ENCODE measurements at places on chromosomes 4 and X.

GRCh38 chr4:146371812-146372211 is 149.9 kb downstream of the SLC10A7 start:
- DNase-seq = no peak

GRCh38 chr4:85879518-85879917 is 404.6 kb downstream of the ARHGAP24 start:
- DNase-seq = no peak

- DNase-seq = no peak
Measured at GRCh38 chrX:37347420-37347819, 1.7 kb upstream of the PRRG1 start.

- no peak for DNase-seq
Measured at GRCh38 chr4:38603652-38604051, 60.3 kb upstream of the KLF3 start.

GRCh38 chr4:71288875-71289274 is 49.9 kb upstream of the SLC4A4 start:
- DNase-seq = no peak

All from effector memory CD4-positive, alpha-beta T cell (primary cell).